ENCODE measurements at places on chromosomes 1 and 21. TPM values are rescaled to one million over a fixed set of nuclear protein-coding genes. Genes with fewer than 3 reads are reported as not detected.

GRCh38 chr1:192232817-192233417 lies 74.7 kb downstream of the RGS18 start:
- H3K36me3 ChIP-seq, result no peaks in the 10 kb centered on the region
- no peaks in the 10 kb centered on the region for H3K27me3 ChIP-seq
- no peaks in the 10 kb centered on the region for H3K4me1 ChIP-seq
- no peak overlapping the region for H3K4me3 ChIP-seq
- no peak for DNase-seq
- H3K27ac ChIP-seq, result no peak overlapping the region

GRCh38 chr21:25360593-25360992 lies 246.7 kb downstream of the MRPL39 start:
- no peaks in the 10 kb centered on the region for H3K27me3 ChIP-seq
- H3K4me1 ChIP-seq, result no peaks in the 10 kb centered on the region

GRCh38 chr1:84936116-84936810 lies 43.3 kb upstream of the LPAR3 start:
- H3K4me1 ChIP-seq, result no peaks in the 10 kb centered on the region
- H3K27me3 ChIP-seq, result no peaks in the 10 kb centered on the region
- DNase-seq, result peak; percentile 14

DNA sequence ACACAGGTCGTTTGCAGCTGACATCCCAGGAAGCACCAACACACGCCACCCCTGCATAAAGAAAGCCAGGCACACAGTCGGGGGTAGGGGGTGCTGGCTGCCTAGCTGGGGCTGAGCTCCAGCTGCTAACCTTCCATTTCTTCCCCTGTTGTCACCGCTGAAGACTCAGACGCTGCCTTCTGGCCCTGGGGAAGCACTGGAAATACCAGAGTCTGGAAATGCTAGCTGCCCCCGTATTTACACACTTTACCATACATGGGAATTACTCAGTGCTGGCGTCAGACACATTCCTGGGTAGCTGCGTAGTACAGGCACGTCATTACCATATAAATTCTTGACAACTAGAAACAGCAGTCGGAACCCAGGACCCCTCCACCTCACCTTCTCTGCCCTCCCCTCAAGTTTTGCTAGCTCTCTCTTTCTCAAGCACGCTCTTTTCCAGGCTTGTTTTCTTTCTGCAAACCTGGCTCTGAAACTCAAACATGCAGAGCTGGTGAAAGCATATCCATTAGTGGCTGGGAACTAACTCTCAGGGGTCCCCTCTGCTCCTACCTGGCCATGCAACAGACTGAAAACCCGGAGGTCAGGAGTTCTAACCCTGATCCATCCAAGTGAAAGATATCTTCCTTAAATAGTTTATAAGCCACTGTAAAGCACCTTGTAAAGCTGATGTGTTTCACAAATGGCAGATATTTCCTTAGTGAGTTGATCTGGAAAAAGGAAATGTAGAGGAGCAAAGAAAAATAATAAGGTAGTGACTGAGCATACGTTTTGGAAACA lies 3.3 kb downstream of the CSRP1 start:
- H3K27ac ChIP-seq, result peak overlapping the region; percentile 99
- peaks cover 93% of the 10 kb centered on the region for H3K4me1 ChIP-seq
- DNase-seq, result peak; percentile 46
- no peaks in the 10 kb centered on the region for H3K36me3 ChIP-seq

DNA sequence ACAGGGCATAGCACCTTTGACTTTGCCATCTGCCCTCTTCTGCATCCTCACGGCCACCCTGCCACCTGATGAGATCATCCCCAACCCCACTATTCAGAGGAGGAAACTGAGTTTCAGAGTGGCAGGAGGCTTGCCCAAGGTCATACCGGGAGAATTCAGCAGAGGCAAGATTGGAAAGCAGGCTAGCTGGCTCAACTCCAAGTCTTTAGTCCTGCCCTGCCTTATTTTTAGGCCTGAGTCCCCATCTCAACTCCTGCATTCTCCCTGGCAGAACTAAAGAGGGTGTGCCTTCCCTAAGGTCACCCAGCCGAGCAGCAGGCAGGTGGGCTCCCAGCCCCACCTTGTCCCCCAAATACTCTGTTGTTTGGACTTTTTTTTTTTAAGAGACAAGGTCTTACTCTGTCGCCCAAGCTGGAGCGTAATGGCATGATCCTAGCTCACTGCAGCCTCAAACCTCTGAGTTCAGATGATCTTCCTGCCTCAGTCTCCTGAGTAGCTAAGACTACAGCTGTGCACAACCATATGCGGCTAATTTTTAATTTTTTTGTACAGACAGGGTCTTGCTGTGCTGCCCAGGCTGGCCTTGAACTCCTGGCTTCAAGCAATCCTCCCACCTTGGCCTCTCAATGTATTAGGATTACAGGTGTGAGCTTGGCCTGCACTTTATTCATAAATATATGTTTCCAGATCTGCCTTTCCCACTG lies 13.8 kb upstream of the FGR start:
- no peaks in the 10 kb centered on the region for H3K27me3 ChIP-seq
- H3K36me3 ChIP-seq, result no peaks in the 10 kb centered on the region
- no peak overlapping the region for H3K27ac ChIP-seq
- peaks cover 2% of the 10 kb centered on the region for H3K4me1 ChIP-seq
- no peak for DNase-seq

DNA sequence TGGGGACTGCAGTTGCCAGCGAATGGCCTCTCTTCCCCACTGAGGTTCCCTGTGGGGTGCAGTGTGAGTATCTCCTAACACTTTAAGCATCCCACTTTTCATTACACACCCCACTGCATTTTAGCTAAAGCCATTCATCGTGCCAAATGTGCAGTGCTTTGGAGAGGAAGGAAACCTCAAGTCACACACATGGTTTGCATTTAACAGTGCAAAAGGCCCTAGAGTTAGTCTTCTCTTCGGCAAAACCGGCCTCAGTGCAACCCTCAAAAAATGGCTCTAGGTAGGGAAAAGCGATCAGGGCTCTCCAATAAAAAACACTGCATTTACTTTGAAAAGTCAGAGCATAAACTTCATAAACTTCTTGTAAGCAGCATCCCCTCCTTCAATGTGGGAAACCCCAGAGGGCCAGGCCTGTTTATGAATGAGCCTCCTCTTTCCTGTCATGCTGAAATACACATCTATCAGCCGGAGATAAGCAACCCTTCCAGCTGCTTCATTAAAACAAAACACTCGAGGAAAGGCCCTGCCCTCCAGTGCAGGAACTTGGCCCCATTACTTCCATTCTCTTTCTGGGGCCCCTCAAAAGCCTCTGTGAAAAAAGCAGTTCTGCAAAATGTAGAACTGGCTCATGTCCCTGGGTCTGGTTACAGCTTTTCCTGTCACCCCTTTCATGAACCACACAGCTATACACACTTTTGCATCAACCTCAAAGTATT lies 184.0 kb downstream of the CDC7 start:
- peak; percentile 16 for DNase-seq
- H3K36me3 ChIP-seq, result no peaks in the 10 kb centered on the region
- peaks cover 4% of the 10 kb centered on the region for H3K4me1 ChIP-seq
- no peak overlapping the region for H3K4me3 ChIP-seq

DNA sequence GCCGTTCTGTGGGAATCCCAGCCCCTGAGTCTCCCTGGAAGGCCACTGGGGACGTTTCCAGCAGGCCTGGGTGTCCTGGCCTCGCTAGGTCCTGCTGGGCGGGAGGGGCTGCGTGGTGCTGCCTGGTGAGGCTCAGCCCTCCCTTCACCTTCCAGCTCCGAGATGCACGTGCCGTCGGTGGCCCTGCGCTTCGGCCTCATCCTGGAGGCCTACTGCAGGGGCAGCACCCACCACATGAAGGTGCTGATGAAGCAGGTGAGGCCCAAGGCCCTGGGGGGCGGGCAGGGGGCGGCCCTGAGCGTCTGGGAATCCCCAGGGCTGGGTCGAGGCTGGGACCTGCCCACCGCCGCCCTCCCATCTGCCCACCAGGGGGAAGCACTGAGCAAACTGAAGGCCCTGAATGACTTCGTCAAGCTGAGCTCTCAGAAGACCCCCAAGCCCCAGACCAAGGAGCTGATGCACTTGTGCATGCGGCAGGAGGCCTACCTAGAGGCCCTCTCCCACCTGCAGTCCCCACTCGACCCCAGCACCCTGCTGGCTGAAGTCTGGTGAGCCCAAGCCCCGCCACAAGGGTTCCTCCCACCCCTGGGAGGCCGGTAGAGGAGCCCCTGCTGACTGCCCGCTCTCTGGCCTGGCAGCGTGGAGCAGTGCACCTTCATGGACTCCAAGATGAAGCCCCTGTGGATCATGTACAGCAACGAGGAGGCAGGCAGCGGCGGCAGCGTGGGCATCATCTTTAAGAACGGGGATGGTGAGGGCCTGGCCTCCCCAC lies 70.3 kb downstream of the PIK3CD start:
- H3K36me3 ChIP-seq, result peaks cover 8% of the 10 kb centered on the region
- no peak overlapping the region for H3K4me3 ChIP-seq

DNA sequence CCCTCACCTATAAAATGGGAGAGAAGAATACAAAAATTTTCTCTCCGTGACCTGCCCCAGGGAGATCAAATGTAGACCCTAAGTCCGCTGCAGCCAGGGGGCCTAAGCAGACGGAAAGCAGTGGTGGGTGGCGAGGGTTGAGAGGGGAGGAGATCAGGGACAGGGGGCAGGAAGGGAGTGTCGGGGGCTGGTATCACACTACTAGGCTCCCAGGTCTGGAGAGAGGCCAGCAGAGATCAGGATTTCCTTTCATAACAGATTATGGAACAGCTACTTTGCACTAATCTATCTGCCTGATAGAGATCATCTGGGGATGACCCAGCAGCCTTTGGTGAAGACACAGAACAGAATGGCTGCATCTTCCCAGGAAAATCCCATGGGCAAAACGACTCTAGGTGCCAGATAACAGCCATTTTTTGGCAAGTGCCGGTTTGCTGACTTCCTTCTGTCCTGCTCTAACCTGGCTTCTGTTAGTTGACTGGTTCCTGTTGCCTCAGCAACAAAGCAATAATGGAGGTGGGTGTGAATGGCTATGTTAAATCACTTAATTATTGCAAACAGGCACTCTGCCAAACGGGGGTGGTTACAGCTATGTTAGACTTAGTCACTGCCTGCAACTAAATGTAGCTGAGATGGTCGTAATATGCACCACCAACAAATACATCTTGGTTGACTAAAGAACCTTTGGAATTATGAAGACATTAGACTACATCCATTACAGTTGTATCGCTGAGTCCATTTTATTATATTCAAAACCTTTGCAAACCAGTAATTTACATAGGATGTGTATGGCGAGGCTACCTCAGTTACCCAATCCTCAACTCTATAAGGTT lies 30.0 kb upstream of the EPS8L3 start:
- no peak overlapping the region for H3K4me3 ChIP-seq
- peaks cover 30% of the 10 kb centered on the region for H3K4me1 ChIP-seq
- no peaks in the 10 kb centered on the region for H3K27me3 ChIP-seq
- DNase-seq, result peak; percentile 12
- H3K36me3 ChIP-seq, result no peaks in the 10 kb centered on the region

GRCh38 chr1:151067185-151067584 lies 3.4 kb upstream of the GABPB2 start:
- H3K4me3 ChIP-seq, result no peak overlapping the region
- H3K27ac ChIP-seq, result no peak overlapping the region
- no peaks in the 10 kb centered on the region for H3K27me3 ChIP-seq
- DNase-seq, result no peak
- H3K4me1 ChIP-seq, result peaks cover 8% of the 10 kb centered on the region

- DNase-seq, result peak; percentile 82
- H3K27me3 ChIP-seq, result no peaks in the 10 kb centered on the region
- peak overlapping the region; percentile 63 for H3K4me3 ChIP-seq
- peaks cover 21% of the 10 kb centered on the region for H3K4me1 ChIP-seq
Observed at GRCh38 chr1:112713466-112714312, 1.4 kb downstream of the PPM1J start.

GRCh38 chr1:17217607-17218006 lies 12.7 kb downstream of the PADI1 start:
- no peak overlapping the region for H3K4me3 ChIP-seq
- no peaks in the 10 kb centered on the region for H3K27me3 ChIP-seq
- H3K4me1 ChIP-seq, result peaks cover 13% of the 10 kb centered on the region
- H3K36me3 ChIP-seq, result no peaks in the 10 kb centered on the region
- no peak for DNase-seq

GRCh38 chr21:42433946-42434551 lies 30.3 kb downstream of the UBASH3A start:
- no peak overlapping the region for H3K27ac ChIP-seq
- no peaks in the 10 kb centered on the region for H3K36me3 ChIP-seq
- no peaks in the 10 kb centered on the region for H3K4me1 ChIP-seq
- no peaks in the 10 kb centered on the region for H3K27me3 ChIP-seq

- no peak for DNase-seq
- H3K27ac ChIP-seq, result peak overlapping the region; percentile 90
- no peaks in the 10 kb centered on the region for H3K27me3 ChIP-seq
- H3K4me1 ChIP-seq, result peaks cover 20% of the 10 kb centered on the region
- no peak overlapping the region for H3K4me3 ChIP-seq
- no peaks in the 10 kb centered on the region for H3K36me3 ChIP-seq
Observed at GRCh38 chr1:205632669-205633169, 908 bp upstream of the ELK4 start.

DNA sequence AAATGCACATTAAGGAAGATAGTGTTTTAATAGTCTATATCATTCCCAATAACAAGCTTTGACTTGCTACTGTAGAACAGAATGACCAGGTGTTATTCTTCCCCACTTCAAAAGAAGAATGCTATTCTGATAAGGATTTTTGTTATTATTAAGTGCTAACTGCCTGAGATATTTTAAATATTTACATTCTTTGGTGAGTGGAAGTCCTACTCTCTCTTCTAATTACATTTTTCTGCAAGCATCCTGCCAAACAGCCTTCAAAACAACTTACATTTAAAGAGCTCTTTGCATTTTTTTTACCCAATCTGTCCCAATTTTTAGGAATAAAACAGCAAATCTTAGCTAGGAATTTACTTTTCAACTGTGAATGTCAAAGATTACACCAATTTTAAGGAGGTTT lies 23.5 kb upstream of the SYDE2 start:
- DNase-seq, result no peak
- H3K27ac ChIP-seq, result peak overlapping the region; percentile 62
- H3K36me3 ChIP-seq, result no peaks in the 10 kb centered on the region
- H3K4me3 ChIP-seq, result no peak overlapping the region
- H3K4me1 ChIP-seq, result peaks cover 21% of the 10 kb centered on the region
- no peaks in the 10 kb centered on the region for H3K27me3 ChIP-seq

DNA sequence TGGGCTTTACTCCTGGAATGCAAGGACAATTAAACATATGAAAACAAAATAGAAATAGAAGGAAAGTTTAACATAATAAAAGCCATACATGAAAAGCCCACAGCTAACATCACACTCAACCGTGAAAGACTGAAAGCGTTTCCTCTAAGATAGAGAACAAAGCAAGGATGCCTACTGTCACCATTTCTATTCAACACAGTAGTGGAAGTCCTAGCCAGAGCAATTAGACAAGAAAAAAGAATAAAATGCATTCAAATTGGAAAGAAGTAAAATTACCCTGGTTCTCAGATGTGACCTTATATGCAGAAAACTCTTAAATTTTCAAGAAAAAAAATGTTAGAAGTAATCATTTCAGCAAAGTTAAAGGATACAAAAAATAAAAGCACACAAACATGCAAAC lies 34.0 kb downstream of the ZNF644 start:
- no peak for DNase-seq
- H3K27me3 ChIP-seq, result no peaks in the 10 kb centered on the region
- peaks cover 9% of the 10 kb centered on the region for H3K4me1 ChIP-seq
- H3K4me3 ChIP-seq, result no peak overlapping the region
- H3K36me3 ChIP-seq, result no peaks in the 10 kb centered on the region

B3GALT5 gene
- total RNA-seq, result 6.3 TPM

SFPQ gene
- total RNA-seq, result 228 TPM

NBL1 gene
- total RNA-seq, result 47.9 TPM

CLIC4 gene
- 53.3 TPM for total RNA-seq

IL22RA1 gene
- not detected for total RNA-seq

C1orf50 gene
- 4.9 TPM for total RNA-seq

UBL4B gene
- total RNA-seq, result not detected

All from thyroid gland (tissue), 4 donors.